ENCODE measurements at places on chromosomes 5 and 9.

- DNase-seq, result no peak
Observed at GRCh38 chr5:172644266-172644665, 3.2 kb downstream of the NEURL1B start.

GRCh38 chr9:136850866-136851775, 1.0 kb upstream of the MAMDC4 start:
- DNase-seq, result no peak

DNA sequence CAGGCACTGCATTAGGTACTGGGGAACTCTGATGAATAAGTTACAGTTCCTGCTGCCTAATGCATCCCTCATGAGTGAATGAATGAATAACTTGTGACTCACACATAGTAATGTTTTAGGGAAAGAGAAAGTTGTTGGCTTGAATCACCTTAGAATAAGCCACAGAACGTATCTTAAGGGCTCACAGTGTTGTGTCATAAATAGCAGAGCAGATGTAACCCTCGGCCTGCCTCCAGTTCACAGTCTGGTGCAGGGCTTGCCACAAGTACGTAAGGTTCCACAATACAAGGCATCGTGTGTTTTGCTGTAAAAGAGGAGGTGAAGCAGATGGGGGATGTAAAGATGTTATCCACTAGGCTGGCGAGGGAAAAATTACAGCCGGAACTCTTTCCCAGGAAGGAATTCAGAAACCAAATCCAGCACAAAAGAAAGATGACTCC, 218.7 kb downstream of the TRPM3 start:
- DNase-seq, result no peak

DNA sequence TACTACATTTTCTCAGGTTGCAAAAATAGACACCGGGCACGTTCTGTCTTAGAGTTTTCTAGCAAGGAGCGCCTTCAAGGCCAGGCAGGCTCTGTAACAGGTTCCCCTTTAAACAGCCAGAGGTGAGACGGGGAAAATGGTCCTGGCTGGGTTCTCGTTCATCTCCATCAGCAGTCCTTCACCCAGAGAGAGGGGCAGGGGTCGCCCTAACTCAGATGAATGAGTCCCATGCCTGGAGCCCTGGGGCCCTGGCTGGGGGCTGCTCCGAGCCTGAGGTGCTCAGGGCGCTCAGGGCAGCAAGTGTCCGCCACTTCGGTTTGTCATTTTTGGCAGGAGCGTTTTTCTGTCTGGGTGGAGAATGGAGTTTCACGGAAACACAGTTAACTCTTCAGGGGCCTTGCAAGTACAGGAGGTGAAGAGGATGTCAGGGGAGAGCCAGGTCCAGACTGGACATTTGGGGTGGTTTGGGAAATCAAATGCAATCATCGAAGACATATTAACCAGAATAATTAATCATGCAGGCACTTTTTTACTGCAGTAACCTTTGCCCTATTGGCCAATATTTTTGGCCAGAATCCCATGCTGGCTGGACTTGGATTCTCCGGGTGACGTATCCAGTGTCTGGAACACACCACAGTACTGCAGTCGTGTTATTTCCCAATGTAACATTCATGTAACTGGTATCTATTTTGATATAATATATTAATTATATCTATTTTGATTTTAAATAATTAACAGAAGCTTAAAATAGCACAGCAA, 2.9 kb downstream of the NTNG2 start:
- DNase-seq, result no peak

GRCh38 chr9:87039809-87040392, 92.6 kb upstream of the GAS1 start:
- no peak for DNase-seq

DNA sequence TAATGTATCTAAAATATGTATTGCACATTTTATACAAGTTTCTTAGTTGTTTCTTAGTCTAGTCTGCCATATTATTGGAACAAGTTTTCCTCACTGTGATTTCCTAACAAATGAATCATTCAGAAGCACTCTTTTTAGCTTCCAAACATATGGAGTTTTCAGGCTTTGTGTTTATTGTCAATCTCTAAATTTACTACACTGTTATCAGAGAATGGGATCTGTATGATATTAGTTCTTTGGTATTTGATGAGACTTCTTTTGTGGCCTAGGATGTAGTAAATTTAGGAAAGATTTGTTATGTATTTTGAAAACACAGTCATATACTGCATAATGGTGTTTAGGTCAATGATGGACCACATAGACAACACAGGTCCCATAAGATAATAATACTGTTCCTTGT, 25.7 kb downstream of the SREK1IP1 start:
- no peak for DNase-seq

GRCh38 chr9:95264954-95265615, 52.4 kb downstream of the FANCC start:
- DNase-seq, result no peak

GRCh38 chr5:58922461-58923171, 339.7 kb downstream of the RAB3C start:
- DNase-seq, result no peak

- no peak for DNase-seq
Observed at GRCh38 chr9:83698976-83699585, 8.7 kb downstream of the UBQLN1 start.

DNA sequence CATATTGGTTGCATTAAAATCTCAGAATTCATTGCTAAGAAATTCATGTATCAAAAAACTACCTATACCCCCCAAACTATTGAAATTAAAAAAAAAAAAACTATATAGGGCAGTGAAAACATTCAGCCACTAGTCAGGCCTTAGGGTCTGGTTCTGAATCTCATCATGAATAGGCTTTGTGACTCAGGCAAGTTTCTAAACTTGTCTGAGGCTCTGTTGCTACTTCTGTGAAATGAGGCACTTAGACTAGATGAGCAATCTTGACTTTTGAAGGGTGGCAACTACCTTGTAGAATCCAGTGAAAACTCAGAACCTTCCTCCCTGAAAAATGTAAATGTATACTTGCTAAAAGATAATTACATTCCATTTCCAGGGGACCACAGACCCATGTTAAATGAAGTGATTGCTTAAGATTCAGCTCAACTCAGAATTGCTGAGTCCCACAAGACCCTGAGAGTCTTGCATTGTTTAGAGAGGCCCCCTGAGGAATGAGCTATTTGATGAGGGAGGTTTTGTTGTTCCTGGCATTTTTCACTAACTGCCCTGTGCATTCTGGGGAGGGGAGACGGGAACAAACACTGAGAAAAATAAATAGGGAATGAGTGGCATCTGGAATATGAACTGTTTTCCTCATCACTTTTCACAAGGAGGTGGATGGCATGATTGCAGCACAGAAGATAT, 29.5 kb downstream of the RAI14 start:
- DNase-seq, result peak; percentile 45

- DNase-seq, result no peak
Observed at GRCh38 chr9:137762414-137763061, 115.0 kb upstream of the CACNA1B start.

- no peak for DNase-seq
Observed at GRCh38 chr9:77063645-77064285, 44.3 kb downstream of the FOXB2 start.

All from iPS-NIHi11 (cell line).